Activated CD4-positive, alpha-beta T cell treated with anti-CD3 and anti-CD28 coated beads for 4 hours (primary cell): ENCODE measurements at places on chromosomes 6 and 20.

DNA sequence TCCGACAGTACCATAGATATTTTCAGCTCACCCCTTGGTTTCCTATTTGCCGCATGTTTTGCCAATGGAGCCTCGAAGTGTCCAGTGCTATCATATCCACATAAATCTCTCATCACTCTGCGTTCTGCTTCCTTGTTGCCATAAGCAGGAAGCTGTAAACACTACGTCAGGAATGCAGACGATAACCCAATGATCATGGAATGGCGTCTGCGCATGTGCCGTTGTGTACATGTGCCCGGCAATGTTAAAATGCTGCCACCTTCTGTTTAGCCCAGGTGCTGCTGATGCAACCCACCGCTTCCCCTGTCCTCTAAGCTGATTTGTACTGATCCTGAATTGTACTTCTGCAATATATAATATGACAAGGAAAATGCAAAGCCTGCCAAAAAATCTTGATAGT, 607.5 kb downstream of the HDGFL1 start:
- DNase-seq, result no peak

DNA sequence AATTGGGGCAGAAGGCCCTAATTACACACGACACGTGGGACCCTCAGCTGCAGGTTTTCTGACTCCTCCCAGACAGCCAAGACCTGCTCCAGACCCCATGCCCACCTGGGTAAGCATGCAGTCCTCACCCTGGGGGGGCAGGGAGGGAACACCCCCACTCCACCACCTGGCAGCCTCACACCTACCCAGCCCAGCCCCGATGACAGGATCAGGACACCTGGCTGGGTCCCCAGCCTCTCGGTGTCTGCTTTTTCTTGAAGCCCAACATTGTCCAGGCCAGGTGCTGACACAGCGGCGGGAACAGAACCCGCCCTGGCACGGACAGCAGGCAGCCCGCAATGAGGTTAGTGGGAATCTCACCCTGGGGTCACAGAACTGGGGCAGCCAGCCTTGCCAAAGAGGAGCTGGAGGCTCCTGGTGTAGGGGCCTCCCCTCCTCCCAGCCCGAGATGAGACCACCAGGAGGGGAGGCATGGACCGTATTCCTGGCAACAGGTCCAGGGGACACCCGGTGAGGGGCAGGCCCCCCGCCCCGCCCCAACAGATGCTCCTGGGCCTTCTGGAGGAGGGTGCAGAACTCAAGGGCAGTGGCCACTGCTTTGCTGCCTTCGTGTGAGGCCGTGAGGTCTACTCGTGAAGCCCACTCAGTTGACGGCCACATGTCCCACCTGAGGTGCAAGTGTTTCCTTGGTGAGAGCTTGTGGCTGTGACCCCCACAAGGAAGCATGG, 103.8 kb downstream of the DLL1 start:
- no peak for DNase-seq

GRCh38 chr6:15253203-15254022, 7.5 kb downstream of the JARID2 start:
- no peak for DNase-seq

DNA sequence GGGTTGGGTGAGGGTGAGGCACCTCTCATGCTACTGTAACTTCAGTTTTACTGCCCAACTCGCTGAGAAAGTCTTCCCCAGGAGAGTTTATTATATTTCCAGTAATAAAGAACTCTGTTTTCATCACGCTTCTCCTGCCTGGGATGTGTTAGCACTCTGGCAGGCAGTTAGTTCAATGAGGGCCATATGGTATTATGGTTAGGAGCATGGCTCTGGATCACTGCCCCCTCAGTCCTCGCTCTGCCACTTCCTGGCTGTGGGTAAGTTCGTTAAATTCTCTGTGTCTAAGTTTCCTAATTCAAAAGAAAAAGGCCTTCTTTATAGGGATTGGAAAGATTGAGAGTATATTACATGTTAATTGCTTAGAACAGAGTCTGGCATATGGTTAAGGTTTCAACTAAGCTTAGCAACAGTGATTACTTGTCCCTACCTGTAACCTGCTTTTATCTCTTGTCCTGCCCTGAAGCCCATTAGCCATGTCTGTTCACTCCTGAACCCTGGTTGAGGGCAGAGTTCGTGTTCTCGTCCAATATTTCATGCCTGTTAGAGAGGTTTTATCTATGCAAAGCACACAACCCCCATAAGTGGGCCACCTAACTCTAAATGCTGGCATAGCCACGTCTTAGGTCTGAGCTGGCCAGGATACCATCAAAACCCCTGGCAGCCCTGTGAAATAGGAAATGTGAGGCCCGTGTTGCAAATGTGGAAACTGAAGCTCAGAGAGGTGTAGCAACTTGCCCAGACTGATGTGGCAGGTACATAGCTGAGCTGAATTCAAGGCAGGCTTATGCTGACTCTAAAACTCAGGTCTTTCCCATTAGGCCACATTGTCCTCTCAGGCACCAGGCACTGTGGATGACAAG, 342.5 kb upstream of the JARID2 start:
- DNase-seq, result no peak

GRCh38 chr6:151255811-151256210, 16.0 kb downstream of the AKAP12 start:
- DNase-seq, result no peak

- DNase-seq, result no peak
Measured at GRCh38 chr20:5267092-5267491, 49.7 kb downstream of the PROKR2 start.

DNA sequence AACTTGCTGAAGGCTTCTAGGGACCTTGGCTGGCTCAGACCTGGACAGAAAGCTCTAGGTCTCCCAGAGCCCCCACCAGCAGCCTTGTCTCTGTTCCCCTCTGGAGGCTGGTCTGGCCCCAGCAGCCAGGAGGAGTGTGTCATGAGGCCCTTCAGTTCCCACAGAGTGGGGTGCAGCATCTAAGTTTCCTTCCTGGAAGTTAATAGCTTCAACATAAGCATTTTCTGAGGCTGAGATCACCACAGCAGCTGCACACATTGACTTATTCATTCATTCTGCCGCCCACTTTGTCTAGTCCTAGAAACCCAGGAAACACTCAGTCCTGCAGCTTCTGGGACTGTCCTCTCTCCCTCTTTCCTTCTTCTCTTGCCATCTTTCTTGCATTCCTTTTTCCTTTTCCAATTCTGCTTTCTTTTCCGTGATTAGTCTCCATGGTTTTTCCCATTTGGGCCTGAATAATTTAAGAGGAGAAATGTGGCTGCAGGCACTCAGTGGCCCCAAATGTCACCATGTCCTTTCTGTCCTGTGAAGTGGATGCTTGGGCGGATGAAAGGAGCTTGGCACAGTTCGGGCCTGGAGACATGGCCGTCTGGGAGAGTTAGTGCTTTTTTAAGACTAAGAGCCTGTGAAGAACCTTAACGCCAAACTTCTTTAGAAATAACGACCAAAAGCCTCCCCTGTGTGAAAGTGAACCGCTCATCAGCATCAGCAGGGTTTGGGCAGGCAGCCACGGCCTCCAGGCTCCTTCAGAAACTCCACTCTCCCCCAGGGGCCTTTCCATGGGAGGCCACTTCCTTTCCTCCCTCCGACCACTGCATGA, 31.0 kb upstream of the PCMTD2 start:
- no peak for DNase-seq
